Natural killer cell (primary cell): ENCODE measurements at places on chromosomes 12 and 14. TPM values are rescaled to one million over a fixed set of nuclear protein-coding genes. Genes with fewer than 3 reads are reported as not detected.

Gene NRL
- total RNA-seq = 3.3 TPM

Gene SLCO1A2
- not detected for total RNA-seq

Gene LIMA1
- total RNA-seq = 12.0 TPM

Gene CLEC4A
- 6.9 TPM for total RNA-seq

Gene CARMIL3
- total RNA-seq = 18.6 TPM

Gene ADAM21
- total RNA-seq = not detected

Gene SLC35F4
- total RNA-seq = not detected

Gene CD163
- 2.1 TPM for total RNA-seq

Gene CNIH1
- 30.9 TPM for total RNA-seq

Gene KRT78
- not detected for total RNA-seq

Gene ST8SIA1
- total RNA-seq = 0.79 TPM

Gene LMNTD1
- not detected for total RNA-seq

Gene CFL2
- 22.5 TPM for total RNA-seq

Gene C12orf54
- total RNA-seq = not detected

Gene USP44
- 0.63 TPM for total RNA-seq

Gene TMEM132C
- 0.08 TPM for total RNA-seq

Gene FBRSL1
- 78.0 TPM for total RNA-seq

Gene MAP1LC3B2
- total RNA-seq = 3.7 TPM

Gene P2RX2
- not detected for total RNA-seq

Gene SLC2A14
- 0.12 TPM for total RNA-seq

Gene PPFIA2
- total RNA-seq = not detected

Gene RPGRIP1
- not detected for total RNA-seq

Gene P2RX7
- 14.1 TPM for total RNA-seq

Gene EXOC3L4
- total RNA-seq = not detected

Gene NOS1
- total RNA-seq = not detected

Gene CCDC38
- 0.35 TPM for total RNA-seq

Gene FCF1
- 49.6 TPM for total RNA-seq

Gene ABHD12B
- not detected for total RNA-seq

Gene SLC6A12
- 0.54 TPM for total RNA-seq

Gene IL31
- not detected for total RNA-seq

Gene CD163L1
- total RNA-seq = not detected

Gene CPM
- 0.68 TPM for total RNA-seq

Gene FBXL14
- 22.8 TPM for total RNA-seq

Gene TMEM260
- 20.5 TPM for total RNA-seq

Gene ZCRB1
- total RNA-seq = 33.8 TPM

Gene HHIPL1
- not detected for total RNA-seq

Gene SCN8A
- 0.65 TPM for total RNA-seq

Gene ARPC3
- total RNA-seq = 344 TPM

Gene PLEKHG7
- total RNA-seq = 0.63 TPM
